ENCODE measurements at places on chromosomes 4 and X.

DNA sequence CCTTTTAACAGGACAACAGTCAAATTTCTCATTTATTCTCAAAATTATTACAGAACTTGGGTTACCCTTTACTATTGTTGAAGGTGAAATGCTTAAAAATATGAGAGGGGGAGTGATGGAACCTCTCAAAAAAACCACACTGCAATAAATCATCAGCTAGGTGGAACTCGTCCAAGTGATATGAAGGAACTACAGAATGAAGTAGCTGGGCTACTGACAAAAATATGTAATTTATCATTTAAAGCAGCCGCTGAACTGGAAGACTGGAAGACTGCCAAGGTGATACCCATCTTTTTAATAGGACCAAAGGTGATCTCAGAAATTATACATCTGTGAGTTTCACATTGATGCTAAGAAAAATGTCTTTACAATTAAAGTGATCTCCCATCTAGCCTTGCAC lies 597.7 kb upstream of the TENM3 start:
- no peak for DNase-seq

DNA sequence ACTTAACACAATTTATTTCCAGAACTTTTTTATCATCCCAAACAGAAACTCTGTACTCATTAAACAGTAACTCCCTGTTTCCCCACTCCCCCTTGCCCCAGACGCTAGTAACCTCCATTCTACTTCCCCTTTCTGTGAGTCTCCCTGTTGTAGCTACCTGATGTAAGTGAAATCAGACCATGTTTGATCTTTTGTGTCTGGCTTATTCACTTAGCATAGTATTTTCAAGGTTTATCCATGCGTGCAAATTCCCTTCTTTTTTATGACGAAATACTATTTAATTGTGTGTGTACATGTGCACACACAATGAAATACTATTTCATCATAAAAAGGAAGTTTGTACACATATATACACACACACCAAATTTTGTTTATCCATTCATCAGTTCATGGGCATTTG lies 5.2 kb downstream of the PKD2 start:
- DNase-seq = no peak

- DNase-seq = no peak
Measured at GRCh38 chr4:32768664-32769389, 2048.7 kb downstream of the PCDH7 start.

- DNase-seq = no peak
Measured at GRCh38 chr4:37693450-37694190, 7.4 kb upstream of the RELL1 start.

- DNase-seq = no peak
Measured at GRCh38 chr4:152464030-152464823, 71.7 kb downstream of the FBXW7 start.

GRCh38 chr4:45120163-45120562 lies 393.8 kb upstream of the GNPDA2 start:
- DNase-seq = no peak

- no peak for DNase-seq
Measured at GRCh38 chrX:129233786-129234185, 289.5 kb downstream of the SMARCA1 start.

GRCh38 chr4:147822128-147822527 lies 90.2 kb downstream of the ARHGAP10 start:
- DNase-seq = no peak

DNA sequence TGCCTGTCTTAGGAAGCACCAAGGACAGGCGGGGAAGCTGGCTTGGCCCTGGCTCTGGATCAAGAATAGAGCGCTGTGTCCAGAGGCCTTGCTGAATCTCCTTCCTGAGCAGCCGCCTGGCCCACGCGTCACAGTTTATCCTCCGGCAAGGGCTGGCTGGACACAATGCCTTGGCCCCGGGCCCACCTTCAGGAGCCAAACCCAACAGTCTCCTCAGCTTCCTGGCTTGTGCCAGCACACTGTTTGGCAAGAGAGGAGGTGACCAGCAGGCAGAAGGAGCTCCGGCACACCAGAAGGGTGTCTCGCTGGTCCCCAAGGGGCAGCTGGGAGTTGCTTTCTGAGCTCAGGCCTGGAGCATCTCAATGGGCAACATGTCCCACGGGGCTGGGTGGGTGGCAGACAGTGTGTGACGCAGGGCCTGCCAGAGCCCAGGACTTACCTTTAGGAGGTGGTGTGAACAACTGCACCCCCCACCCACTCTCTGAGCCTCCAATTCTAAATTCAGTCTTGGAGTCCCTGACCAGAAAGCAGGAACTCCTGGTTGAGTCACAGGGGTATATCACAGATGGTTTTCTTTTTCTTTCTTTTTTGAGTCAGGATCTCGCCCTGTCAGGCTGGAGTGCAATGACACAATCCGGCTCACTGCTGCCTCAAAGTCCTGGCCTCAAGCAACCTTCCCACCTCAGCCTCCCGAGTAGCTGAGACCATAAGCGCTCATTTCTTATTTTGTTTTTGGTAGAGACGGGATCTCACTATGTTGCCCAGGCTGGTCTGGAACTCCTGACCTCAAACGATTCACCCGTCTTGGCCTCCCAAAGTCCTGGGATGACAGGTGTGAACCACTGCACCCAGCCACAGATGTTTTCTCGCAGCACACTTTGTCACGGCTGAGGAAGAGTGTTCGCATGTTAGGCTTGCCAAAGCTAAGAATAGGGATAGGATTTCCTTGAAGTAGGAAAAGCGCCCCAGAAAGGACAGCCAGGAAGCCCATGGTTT lies 361.2 kb downstream of the BCOR start:
- DNase-seq = no peak

DNA sequence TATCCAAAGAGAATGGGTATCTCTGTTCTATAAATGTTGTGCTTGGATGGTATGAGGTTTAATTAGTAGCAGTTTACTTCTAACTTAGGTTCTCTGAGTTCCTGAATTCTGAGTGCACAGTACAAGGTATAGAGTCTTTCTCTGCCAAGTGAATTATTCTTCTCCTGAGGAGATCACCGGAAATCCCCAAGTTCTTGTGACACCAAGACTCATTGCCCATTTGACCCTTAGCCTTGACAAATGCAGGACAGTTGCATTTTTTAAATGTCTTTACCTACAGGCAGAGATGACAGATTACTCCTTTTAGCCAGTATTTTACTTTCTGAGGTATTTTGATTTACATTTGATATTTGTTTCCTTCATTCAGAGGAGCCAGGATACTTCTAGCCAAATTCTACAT lies 72.9 kb downstream of the MAOA start:
- no peak for DNase-seq

GRCh38 chr4:171676555-171677215 lies 136.5 kb upstream of the GALNTL6 start:
- DNase-seq = no peak

- DNase-seq = no peak
Measured at GRCh38 chr4:126144543-126145237, 829.9 kb downstream of the FAT4 start.

DNA sequence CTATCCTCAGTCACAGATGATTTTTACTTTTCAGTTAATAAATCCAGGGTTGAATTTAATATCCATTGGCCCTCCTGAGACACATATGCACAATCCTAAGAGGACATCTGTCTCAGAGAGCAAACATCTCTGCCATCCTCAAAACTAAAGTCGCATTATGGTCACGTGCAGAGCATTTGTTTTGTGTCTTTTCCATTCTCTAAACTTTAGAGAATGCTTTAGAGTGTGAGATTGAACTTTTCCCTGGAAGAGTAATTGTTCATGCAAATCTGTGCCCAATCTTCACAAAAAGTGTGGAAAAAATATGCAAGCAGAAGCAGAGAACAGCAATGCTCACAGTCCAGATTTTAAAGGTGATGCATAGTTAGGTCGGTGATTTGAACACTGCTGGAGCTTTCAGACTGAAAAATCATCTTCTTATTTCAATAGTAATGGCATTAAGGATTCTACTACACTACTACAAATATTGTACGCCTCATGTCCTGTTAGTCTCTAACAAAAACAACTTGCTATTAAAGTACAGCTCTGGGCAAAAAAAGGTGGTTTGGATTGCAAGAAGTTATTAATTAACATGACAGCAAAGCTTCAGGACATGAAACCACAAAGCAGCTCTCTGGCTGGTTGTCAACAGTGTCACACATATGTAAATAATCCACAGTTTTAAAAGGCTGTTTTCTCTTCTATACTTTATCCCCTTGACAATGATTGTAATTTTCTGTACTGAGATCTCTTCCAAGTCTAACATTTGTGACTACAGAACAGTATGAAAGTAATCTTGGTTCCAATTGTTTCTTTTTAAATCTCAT lies 19.9 kb downstream of the DCHS2 start:
- DNase-seq = no peak

DNA sequence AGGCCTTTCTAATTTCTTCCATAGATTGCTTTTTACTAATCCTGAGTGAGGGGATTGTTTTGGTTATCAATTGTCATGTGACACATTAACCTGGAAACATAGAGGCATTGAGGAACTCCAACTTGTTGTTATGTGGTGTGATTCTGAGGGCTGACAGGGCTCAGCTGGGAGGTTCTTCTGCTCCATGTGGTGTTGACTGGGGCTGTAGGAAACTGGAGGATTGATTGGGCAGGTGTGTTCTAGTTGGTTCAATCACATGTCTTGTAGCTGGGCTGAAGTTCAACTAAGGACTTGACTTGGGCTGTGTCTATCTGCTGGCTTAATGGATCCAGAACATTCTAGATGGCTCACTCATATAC lies 10.8 kb upstream of the CRLF2 start:
- DNase-seq = no peak

DNA sequence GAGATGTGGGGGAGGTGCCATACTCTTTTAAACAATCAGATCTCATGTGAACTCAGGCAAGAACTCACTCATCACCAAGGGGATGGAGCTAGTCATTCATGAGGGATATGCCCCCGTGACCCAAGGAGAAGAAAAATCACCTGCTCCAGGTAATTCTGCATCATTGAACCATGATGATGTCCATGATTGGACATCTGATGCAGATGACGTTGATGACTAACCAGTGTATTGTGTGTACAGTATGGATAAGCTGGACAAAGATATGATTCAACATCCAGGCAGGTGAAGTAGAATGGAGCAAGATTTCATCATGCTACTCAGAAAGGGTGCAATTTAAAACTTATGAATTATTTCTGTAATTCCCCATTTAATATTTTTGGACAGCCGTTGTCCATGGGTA lies 286.4 kb upstream of the SMIM31 start:
- DNase-seq = no peak

GRCh38 chrX:115560211-115560977 lies 580 bp upstream of the PLS3 start:
- DNase-seq = no peak

- no peak for DNase-seq
Measured at GRCh38 chrX:109911046-109911445, 91.9 kb upstream of the TMEM164 start.

GRCh38 chr4:48085821-48086589 lies 48.0 kb downstream of the TXK start:
- DNase-seq = no peak

- no peak for DNase-seq
Measured at GRCh38 chr4:127450276-127450675, 182.5 kb upstream of the INTU start.

DNA sequence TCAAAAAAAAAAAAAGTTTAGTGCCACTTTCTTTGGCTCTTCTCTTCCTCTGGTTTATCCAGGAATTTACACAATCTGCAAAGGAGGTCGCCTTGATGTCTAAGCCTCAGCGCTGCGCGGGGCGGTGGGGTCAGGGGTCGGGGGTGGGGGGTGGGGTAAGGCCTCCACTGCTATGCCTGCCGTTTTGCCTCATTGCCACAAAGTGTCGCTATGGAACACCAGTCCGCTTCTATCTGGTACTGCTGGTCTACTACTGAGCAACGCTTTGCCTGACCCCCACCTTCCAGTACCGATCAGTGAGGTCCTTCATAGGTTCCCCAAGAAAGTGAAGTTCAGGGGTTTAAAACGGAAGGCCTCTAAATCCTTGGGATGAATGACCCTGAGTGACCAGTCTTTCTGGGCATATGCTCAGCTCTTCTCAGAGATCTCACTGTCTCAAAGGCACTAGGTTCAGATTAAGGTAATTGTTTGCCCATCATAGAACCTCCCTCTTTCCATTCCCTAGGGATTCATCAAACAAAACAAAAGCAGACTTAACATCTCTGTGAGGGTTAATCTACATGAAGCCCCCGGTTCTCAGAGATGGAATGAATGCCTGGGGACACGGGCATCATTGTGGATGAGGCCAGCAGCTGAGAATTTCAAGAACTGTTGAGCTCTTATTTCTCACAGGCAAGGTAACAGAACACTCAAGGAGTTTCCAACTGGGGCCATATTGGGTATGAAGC lies 16.9 kb upstream of the TSR2 start:
- no peak for DNase-seq

DNA sequence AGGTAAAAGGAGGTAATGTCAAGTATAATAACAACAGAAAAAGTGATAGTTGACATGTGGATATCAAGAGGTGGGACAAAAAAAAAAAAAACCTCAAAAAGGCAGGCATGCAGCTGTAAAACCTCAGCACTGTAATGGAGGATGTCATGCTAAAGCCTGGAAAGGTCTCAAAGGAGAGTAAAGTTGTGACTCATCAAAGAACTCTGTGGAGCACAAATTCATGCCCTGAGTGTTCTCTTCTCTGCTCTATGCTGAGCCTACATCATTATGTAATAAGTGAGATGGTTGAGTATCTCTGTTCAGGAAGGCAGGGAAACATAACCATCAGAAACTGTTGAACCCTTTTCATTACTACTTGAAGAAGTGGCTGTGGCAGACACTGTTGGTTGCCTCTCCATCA lies 597.8 kb downstream of the BCOR start:
- DNase-seq = no peak

- DNase-seq = no peak
Measured at GRCh38 chr4:8587469-8588195, 4.9 kb upstream of the CPZ start.

DNA sequence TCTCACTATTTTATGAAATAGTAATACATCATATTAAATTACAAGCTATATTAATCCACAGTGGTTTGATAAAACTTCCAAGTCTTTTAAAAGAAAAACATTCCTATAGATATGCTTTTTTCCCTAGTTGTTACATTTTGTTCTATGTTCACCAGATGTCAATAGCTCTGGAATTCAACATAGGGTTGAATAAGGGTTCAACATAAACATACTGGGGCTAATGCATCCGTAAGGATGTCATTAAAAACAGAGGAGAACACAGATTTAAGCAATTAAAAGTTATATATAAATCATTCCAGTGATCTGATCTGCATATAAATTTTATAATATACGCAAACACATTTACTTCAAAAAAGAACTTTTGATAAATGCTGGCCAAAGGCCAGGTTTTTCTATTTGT lies 32.5 kb downstream of the SULT1B1 start:
- no peak for DNase-seq

GRCh38 chrX:27444093-27444908 lies 18.8 kb downstream of the PPP4R3C start:
- DNase-seq = no peak

- DNase-seq = no peak
Measured at GRCh38 chrX:74451450-74452198, 30.3 kb downstream of the SLC16A2 start.

GRCh38 chr4:126807132-126807531 lies 825.6 kb upstream of the INTU start:
- no peak for DNase-seq

DNA sequence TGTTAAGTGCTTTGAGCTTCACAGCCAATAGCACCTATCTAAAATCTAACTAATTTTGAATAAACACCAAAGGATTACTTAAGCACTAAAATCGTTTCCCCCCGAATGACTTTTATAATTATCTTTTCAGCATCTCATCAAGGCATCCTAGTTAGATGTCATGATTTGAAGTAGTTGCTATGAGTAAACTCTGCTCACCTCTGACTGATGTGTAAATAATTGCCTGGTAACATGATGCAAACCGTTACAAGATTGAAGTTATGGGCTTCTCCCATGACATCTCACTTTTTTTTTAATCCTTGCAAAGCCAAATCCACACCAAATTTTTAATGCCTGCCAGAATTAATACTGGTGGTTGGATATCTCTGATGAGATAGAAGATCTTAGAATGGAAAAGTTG lies 377.1 kb downstream of the PRDM5 start:
- DNase-seq = no peak

Data from hypothalamus (tissue), 51 donors.